Mesothelial cell of epicardium (in vitro differentiated cells): ENCODE measurements at places on chromosomes 3 and 15. TPM values are rescaled to one million over a fixed set of nuclear protein-coding genes. Genes with fewer than 3 reads are reported as not detected.

GRCh38 chr3:190024912-190025311, 95.8 kb downstream of the P3H2 start:
- H3K36me3 ChIP-seq, result no peaks in the 10 kb centered on the region
- DNase-seq, result no peak
- peaks cover 4% of the 10 kb centered on the region for H3K4me1 ChIP-seq
- no peaks in the 10 kb centered on the region for H3K27me3 ChIP-seq
- no peak overlapping the region for H3K4me3 ChIP-seq
- H3K27ac ChIP-seq, result no peak overlapping the region

The PLSCR5 gene
- 0.20 TPM in 1 of 3 replicates, not detected in the others for total RNA-seq

The FAH gene
- total RNA-seq, result 34.2 to 40.4 TPM (median 39.7 TPM) in 3 replicates

DNA sequence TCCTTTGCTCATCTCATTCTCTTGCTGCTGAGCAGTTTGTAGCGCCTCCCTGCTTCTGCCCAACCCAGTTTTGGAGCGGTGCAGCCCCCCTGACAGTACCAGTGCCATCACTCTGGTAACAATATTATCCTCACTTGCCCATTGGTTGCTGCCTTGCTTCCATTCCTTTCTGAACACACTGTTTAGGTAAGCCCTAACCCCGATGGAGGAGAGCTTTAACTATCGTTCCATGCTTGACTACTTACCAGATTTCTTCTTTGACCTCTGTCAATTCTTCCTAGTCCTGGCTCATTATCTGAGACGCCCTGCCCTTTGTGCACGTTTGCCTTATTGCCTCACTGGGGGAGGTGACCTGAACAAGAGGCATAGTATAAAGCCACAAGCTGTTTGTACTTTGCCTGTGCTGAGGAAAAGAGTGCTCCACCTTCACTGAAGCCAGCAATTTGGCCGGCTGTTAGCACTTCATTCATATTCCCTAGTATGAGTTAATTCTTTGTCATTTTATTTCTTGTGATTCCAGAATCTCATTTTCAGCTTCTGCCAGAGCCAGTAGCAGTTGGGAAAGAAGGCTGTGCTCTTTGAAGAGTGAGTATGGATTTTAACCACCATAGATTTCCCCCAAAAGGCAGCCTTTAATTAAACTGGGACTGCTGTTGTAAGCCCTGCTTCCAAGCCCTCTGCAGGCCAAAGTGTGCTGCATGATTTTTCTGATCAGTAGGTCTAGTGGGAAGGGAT, 11.9 kb downstream of the ABHD6 start:
- DNase-seq, result no peak
- H3K27ac ChIP-seq, result peak overlapping the region; percentile 48
- H3K27me3 ChIP-seq, result no peaks in the 10 kb centered on the region

- no peak overlapping the region for H3K27ac ChIP-seq
- H3K4me3 ChIP-seq, result no peak overlapping the region
- H3K4me1 ChIP-seq, result no peaks in the 10 kb centered on the region
- no peaks in the 10 kb centered on the region for H3K27me3 ChIP-seq
- no peaks in the 10 kb centered on the region for H3K36me3 ChIP-seq
Measured at GRCh38 chr3:133840767-133841166, 35.2 kb downstream of the SRPRB start.

DNA sequence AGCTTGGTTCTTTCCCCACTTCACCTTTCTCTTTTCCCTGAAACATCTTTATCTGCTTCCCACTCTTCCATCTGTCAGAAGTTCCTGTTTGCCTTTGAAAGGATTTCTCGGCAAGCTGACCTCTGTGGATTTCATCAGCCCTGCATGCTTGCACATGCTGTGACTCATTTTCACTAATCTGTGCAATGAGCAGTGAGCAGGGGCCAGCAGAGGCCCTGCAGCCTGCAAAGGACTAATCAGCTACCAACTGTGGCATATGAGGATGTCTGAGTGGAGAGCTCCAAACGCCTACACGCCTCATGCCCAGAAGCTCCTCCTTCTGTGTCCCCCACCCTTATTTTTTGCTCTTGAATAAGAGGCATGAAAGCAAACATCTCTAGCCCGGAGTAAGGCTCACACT, 333.0 kb upstream of the SEMA6D start:
- no peak for DNase-seq
- no peaks in the 10 kb centered on the region for H3K36me3 ChIP-seq
- H3K4me1 ChIP-seq, result peaks cover 12% of the 10 kb centered on the region
- peak overlapping the region; percentile 54 for H3K27ac ChIP-seq

The COL6A5 gene
- total RNA-seq, result 0.04 to 0.09 TPM (median 0.07 TPM) in 3 replicates

DNA sequence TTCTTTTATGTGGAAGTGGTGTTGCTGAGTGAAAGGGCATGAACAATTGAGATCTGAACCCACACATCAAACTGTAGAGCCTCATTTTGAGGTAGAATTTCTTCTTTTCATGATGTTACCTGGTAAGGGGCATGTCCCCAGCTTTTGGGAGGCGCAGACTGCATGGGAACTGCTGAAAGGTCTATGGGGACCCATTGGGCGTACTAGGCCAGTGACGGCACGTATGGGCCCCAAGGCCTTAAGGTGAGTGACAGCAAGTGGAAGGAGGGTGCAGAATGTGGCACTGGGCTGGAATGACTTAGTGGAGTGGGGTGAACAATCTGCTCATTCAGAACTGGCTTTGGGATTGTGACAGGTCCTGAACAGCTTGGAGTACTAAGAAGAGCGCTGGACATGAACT, 123.6 kb upstream of the RGMA start:
- no peak overlapping the region for H3K4me3 ChIP-seq
- H3K27ac ChIP-seq, result no peak overlapping the region
- H3K27me3 ChIP-seq, result peaks cover 5% of the 10 kb centered on the region
- no peak for DNase-seq
- H3K36me3 ChIP-seq, result no peaks in the 10 kb centered on the region

- no peaks in the 10 kb centered on the region for H3K4me1 ChIP-seq
- no peak overlapping the region for H3K4me3 ChIP-seq
- no peaks in the 10 kb centered on the region for H3K36me3 ChIP-seq
- peaks cover 3% of the 10 kb centered on the region for H3K27me3 ChIP-seq
Measured at GRCh38 chr3:196624067-196624790, 15.3 kb upstream of the NRROS start.

The WDR6 gene
- total RNA-seq, result 384 to 409 TPM (median 396 TPM) in 3 replicates

GRCh38 chr3:122217901-122218300, 34.4 kb downstream of the CASR start:
- no peak overlapping the region for H3K27ac ChIP-seq
- H3K4me1 ChIP-seq, result peaks cover 5% of the 10 kb centered on the region
- DNase-seq, result no peak
- H3K4me3 ChIP-seq, result no peak overlapping the region
- H3K27me3 ChIP-seq, result no peaks in the 10 kb centered on the region

DNA sequence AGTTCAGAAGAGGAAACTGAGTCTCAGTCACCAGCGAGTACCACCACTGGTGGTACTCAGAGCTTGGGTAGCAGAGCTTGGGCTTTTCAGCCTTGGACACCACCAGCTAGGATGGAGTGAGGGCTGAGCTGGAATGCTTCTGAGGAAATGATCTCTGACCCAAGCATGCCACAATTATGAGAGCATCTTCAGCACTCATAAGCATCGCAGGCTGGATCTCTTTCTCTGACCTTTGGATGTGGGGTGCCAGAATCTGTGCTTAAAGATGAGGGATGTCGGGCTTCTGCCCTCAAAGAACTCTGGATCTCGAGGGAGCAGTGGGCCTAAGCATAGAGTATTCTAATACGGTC, 36.4 kb downstream of the ZNF710 start:
- no peak overlapping the region for H3K4me3 ChIP-seq
- peak overlapping the region; percentile 56 for H3K27ac ChIP-seq
- H3K27me3 ChIP-seq, result no peaks in the 10 kb centered on the region
- H3K4me1 ChIP-seq, result peaks cover 64% of the 10 kb centered on the region

DNA sequence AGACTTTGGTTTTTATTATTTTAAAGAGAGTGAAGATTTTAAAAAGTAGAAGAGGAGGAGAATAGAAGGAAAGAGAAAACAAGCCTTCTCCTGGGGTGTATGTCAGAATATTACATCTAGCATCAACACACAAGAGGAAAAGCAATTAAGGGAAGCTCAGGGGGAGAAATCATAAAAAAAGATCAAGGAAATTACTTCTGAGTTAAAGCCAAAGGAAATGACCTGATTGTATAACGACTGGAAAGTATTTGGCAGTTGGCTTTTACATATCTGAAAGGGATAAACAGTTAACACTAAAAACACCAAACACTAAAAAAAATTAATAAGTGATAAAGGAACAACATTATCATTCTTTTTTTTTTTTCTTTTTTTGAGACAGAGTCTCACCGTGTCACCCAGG, 58.4 kb downstream of the CPNE4 start:
- no peaks in the 10 kb centered on the region for H3K27me3 ChIP-seq
- no peak overlapping the region for H3K27ac ChIP-seq
- peaks cover 4% of the 10 kb centered on the region for H3K4me1 ChIP-seq

The TRIM42 gene
- not detected in 3 replicates for total RNA-seq

DNA sequence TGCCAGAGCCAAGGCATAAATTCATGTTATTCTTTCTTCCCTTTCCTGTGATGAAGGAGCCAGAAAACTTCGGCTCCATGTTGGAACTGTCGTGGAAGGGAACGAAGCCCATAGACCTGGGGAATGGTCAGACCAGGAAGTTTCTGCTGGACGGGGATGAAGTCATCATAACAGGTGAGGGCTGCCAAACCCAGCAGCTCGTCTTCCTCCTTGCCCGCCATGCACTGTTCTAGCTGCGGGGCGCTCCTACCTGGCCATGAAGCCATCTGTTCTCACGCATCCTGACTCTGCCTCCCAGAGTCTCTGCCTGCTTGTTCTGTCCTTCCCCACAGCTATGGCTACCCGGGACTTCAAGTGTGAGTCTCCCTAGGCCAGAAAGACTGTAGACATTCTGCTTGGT, 28.2 kb downstream of the FAH start:
- H3K36me3 ChIP-seq, result peaks cover 38% of the 10 kb centered on the region
- H3K4me3 ChIP-seq, result no peak overlapping the region
- no peak for DNase-seq
- no peaks in the 10 kb centered on the region for H3K4me1 ChIP-seq
- H3K27ac ChIP-seq, result no peak overlapping the region

DNA sequence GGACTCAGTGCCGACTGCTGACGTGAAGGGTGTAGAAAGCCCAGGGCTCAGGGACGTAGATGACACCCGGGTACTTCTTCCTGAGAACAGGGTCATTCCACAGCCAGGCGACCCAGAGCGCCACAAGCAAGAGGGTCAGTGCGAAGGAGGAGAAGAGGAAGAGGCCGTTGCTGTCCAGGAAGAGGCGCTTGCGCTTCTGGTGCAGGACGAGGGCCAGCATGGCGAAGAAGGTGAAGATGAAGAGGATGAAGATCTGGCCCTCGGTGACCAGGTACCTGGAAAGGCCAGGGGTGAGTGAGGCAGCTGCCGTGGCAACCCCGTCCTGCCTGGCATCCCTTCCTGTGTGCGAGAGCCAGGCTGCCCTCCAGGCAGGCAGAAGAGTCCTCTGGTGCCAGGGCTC, 3.0 kb upstream of the CALML4 start:
- peaks cover 12% of the 10 kb centered on the region for H3K4me1 ChIP-seq
- no peak overlapping the region for H3K4me3 ChIP-seq
- no peak for DNase-seq
- H3K36me3 ChIP-seq, result peaks cover 1% of the 10 kb centered on the region

The CERS3 gene
- total RNA-seq, result 0.23 to 0.69 TPM in 2 of 3 replicates, not detected in the other

The EPHA3 gene
- 4.2 to 4.5 TPM (median 4.4 TPM) in 3 replicates for total RNA-seq

DNA sequence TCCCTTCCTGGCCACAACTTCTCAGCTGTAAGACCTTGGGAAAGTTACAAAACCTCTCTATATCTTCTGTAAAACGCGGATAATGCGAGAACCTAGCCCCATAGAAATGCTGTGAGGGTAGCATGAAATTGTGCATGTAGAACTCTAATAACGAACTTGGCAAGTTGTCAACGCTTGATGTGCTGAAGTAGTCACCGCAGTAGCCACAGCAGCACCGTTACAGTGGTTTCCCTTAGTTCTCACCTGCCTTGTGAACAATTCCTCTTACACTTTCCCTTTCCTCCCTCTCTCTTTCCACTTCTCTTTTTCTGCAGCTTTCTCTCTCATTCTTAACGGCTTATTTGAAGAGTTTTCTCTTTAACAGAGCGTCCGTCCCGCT, 447 bp upstream of the SHQ1 start:
- no peak for DNase-seq
- H3K36me3 ChIP-seq, result no peaks in the 10 kb centered on the region
- H3K27me3 ChIP-seq, result peaks cover 35% of the 10 kb centered on the region
- peak overlapping the region; percentile 79 for H3K4me3 ChIP-seq
- H3K4me1 ChIP-seq, result peaks cover 27% of the 10 kb centered on the region
- H3K27ac ChIP-seq, result no peak overlapping the region

DNA sequence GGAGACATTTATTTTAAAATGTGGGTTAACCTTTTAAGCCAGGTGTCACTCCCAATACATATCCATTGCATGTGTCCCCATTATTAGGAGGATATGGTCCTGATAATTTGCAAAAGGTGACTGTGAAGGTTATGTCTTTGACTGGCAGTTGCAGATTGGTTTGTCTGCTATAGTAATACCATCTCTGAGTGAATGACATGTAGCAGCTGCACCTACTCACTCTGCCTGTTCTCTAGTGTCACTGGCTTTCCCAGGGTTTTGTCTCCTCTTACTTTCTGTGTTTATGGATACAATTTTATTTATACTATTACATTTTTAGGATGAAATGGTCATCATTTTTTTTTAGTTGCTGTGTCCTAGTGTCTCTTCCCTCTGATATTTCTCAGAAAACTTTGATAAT, 393.2 kb downstream of the C3orf38 start:
- no peaks in the 10 kb centered on the region for H3K36me3 ChIP-seq
- DNase-seq, result no peak
- no peaks in the 10 kb centered on the region for H3K4me1 ChIP-seq
- no peak overlapping the region for H3K27ac ChIP-seq
- H3K27me3 ChIP-seq, result no peaks in the 10 kb centered on the region

DNA sequence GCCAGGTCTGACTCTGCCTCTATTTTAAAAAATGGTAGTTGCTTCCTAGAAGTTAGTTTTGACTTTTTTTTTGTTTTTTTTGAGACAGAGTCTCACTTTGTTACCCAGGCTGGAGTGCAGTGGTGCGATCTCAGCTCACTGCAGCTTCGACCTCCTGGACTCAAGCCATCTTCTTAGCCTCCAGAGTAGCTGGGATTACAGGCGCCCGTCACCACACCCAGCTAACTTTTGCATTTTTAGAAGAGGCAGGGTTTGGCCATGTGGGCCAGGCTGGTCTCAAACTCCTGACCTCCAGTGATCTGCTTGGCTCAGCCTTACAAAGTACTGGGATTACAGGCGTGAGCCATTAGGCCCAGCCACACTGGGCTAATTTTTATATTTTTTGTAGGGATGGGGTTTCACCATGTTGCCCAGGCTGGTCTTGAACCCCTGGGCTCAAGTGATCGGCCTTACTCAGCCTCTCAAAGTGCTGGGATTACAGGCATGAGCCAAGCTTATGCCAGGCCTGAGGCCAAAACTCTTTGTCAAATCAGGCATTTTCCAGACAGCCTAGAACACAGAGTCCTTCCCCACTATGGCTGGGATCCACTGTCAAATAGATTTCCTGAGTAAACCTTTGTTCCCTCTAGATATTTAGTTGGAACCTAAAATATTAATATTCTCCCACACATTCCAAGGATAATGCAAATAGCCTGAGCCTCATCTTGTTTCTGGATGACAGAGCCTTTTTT, 13.7 kb downstream of the C3orf62 start:
- no peak for DNase-seq
- no peak overlapping the region for H3K4me3 ChIP-seq
- H3K27me3 ChIP-seq, result no peaks in the 10 kb centered on the region
- H3K27ac ChIP-seq, result no peak overlapping the region
- H3K4me1 ChIP-seq, result peaks cover 10% of the 10 kb centered on the region
